Activated CD4-positive, alpha-beta T cell treated with anti-CD3 and anti-CD28 coated beads, Interleukin-2, amount 50 U/mL, for 4 hours (primary cell): ENCODE measurements at places on chromosomes 2 and 18.

- DNase-seq = no peak
Measured at GRCh38 chr18:3340682-3341097, 78.8 kb downstream of the MYL12B start.

GRCh38 chr2:200962811-200963123 is 693 bp downstream of the ORC2 start:
- no peak for DNase-seq

DNA sequence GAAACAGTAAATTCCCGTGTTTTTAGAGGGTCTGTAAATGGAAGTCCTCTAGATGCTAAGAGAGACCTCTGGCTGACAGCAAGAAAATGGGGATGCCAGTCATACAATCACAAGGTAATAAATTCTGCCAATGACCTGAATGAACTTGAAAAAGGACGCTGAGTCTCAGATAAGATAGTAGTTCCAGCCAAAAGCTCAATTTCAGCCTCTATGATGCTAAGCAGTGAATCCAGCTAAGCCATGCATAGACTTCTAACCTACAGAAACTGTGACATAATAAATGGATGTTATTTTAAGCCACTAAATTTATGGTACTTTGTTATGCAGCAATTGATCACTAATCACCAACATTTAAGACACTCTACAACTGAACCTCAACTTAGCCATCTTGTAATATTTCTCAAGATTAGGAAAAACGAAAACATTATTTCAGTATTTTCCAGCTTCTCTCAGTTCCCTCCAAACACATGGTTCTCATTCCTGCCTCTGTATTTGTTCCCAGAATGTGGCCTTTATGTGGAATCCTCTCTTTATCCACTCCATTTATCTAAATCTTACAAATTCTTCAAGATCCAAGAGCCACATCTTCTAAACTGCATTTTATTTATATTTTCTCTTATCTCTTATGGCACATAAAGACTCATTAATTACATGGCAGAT is 331.1 kb downstream of the GULP1 start:
- no peak for DNase-seq

GRCh38 chr2:129934044-129934822 is 45.2 kb upstream of the RAB6C start:
- no peak for DNase-seq
